ENCODE measurements at places on chromosomes 3 and 15.
A peak's percentile ranks its signal among the peaks of the same experiment; 100 is the strongest.

DNA sequence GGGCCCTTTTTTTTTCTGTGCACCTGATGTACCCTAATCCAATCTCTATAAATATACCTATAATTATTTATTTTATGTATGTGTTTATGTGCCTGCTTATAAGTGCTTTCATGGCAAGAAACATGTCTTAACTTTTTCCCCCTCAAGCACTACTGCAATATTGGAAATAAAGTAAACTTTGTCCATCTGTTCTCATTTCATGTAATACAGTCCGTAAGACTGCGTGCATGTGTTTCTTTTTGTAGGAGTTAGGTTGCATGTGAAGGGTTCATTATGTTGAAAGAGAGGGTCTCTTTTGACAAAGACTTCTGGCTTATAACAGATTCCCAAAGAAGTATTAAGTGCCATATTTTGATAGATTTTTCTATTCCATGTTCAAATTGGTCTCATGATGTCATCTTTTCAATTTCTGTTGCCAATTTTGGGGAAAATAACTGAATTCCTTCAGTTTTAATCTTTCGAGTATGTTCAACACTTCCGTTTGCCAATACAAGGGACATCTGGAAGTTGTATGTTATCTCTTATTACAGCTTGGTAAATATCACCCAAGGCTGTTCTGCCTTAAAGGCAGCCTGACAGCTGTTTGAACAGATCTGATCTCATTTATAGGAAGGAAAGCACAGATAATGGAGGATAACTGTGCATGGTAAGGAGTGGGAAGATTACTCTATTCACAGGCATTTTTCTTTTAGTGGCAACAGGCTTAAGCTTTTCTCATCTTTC, 273.1 kb upstream of the SGO1 start:
- no peak for DNase-seq

GRCh38 chr3:120816728-120817127, 74.2 kb downstream of the GTF2E1 start:
- no peak for DNase-seq

- no peak for DNase-seq
Measured at GRCh38 chr15:88002706-88003105, 253.8 kb downstream of the NTRK3 start.

GRCh38 chr3:126017362-126017761, 48.4 kb downstream of the ROPN1B start:
- DNase-seq = no peak

GRCh38 chr3:127454968-127455367, 135.6 kb downstream of the TPRA1 start:
- no peak for DNase-seq

- DNase-seq = no peak
Measured at GRCh38 chr3:166275024-166275390, 437.8 kb upstream of the BCHE start.

DNA sequence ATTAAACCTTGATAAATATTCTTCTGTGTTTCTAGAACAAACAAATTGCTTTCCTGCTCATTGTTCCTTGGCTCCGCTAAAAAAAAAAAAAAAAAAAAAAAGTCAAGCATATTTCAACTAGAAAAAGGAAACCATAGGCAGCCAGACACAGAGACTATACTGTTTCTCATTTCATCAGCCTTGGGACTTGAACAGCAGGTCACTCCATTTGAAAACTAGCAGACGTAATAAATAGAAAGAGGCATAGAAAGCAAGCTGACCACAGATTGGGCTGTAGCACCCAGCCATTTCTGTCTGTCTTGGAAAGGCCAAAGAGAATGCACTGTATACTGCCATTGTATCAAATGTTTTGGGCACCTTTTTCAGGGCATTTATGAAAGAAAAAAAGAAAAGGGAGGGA, 697.1 kb downstream of the NLGN1 start:
- no peak for DNase-seq

GRCh38 chr3:156681002-156681401, 6.6 kb downstream of the TIPARP start:
- DNase-seq = peak; percentile 80

DNA sequence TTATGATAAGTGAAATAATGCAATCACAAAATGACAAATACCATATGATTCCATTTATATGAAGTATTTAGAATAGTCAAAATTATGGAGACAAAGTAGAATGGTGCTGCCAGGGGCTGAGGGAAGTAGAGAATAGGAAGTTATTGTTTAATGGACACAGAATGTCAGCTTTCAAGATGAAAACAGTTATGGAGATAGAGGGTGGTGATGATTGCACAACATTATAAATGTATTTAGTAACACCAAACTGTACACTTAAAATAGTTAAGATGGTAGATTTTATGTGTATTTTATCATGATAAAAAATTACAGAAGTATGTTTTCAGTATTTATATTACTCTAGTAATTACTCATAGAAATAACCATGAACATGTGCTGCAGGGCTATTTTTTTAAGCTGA, 100.8 kb upstream of the AZI2 start:
- peak; percentile 57 for DNase-seq

- no peak for DNase-seq
Measured at GRCh38 chr15:41940441-41940857, 31.9 kb downstream of the EHD4 start.

DNA sequence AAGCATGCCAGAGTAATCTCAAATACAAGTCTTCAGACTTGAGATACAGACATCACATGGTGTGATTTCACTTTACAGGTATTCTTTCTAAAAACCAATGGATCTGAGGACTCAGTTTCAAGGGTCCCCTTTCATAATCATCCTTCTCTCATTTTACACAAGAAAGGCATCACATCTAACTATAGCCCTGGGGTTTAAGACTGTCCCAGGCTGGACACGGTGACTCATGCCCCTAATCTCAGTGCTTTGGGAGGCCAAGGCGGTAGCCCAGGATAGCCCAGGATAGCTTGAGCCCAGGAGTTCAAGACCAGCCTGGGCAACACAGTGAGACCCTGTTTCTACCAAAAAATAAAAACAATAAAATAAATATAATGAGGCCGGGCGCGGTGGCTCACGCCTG, 36.4 kb downstream of the UBP1 start:
- DNase-seq = no peak

GRCh38 chr3:192128922-192129321, 598.4 kb downstream of the FGF12 start:
- DNase-seq = no peak

DNA sequence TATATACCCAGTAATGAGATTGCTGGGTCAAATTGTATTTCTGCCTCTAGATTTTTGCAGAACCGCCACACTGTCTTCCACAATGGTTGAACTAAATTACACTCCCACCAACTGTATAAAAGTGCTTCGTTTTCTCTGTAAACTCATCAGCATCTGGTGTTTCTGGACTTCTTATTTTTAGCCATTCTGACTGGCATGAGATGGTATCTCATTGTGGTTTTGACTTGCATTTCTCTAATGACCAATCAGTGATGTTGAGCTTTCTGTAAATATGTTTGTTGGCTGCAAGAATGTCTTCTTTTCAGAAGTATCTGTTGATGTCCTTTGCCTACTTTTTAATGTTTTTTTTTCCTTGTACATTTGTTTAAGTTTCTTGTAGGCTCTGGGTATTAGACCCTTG, 182.9 kb upstream of the TRIM42 start:
- DNase-seq = no peak

DNA sequence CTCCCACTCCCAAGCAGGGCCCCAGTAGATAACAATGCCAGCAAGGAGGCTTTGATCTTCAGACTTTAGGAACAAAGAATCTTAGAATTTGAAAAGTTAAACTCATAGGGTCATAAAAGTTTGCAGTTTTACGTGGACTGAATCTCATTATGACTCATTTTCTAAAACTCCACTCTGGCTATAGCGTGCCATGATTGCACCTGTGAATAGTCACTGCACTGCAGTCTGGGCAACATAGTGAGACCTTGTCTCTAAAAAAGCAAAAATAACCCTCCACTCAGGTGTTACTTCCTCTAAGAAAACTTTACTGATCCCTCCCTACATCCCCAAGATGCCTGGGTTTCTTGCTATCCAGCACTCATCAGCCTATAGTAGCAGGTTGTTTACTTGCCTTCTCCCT, 104.5 kb downstream of the IL20RB start:
- no peak for DNase-seq

- no peak for DNase-seq
Measured at GRCh38 chr3:193815246-193816027, 222.4 kb downstream of the OPA1 start.

DNA sequence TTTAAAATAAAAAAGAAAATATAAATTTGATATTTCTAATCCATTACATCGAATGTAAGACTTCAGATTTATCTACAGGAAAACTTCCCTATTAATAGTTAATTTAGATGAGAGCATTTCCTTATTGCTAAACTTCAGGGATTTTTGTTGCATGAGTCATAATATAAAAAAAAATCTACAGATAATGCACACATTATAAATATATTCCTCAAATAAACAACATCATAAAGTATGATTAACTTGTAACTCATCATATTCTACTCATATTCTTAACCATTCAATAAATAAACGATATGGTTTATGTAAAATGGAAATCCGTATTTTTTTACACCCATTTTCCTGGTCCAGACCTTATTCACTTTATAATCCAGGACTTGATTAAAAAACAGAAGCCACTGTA, 477.0 kb downstream of the EPHA3 start:
- no peak for DNase-seq

DNA sequence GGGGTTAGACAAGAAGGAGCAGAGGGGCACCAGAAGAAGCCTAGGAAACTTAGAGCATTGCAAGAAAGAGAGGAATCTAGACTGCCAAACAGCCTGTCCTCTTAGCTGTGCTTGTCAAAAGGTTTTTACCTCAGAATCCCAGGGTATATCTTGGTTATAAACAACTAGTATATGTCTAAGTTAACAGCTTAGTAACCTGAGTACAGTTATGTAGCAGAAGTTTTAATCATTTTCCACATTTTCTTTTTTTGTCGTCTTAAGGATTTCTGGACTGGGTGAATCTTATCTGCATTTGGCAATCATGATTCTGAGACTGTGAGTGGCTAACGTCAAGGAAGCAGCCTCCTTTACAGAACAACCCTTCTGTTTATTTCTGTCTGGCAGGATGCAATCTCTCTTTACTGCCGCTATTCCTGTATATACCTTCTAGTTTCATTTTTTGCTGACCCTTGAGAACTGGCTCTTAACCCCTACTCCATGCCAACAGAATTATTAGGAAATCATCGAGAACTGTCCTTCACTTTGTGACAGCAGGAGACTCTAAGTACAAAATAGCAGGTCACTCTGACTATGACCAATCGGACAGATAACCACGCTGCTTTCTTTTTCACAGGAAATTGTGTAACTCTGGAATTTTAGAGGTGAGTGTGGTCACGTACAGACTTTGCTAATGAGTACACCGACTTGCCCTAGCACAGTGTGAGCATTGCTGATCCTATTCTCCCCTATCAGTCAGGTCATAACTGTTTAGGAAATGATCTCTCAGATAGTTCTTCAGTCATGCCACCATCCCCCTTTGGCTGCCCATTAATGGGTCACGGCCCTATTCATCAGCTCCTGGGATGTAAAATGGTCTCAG, 3.3 kb upstream of the CP start:
- peak; percentile 43 for DNase-seq

GRCh38 chr3:29236146-29236840, 44.6 kb upstream of the RBMS3 start:
- no peak for DNase-seq

GRCh38 chr15:32993285-32993684, 201.2 kb downstream of the FMN1 start:
- no peak for DNase-seq

Data from MV-4-11 (cell line).